ENCODE measurements at places on chromosomes 11 and 22. TPM values are rescaled to one million over a fixed set of nuclear protein-coding genes. Genes with fewer than 3 reads are reported as not detected.

GRCh38 chr11:61338783-61339489 lies 5.9 kb downstream of the TKFC start:
- no peak for DNase-seq
- no peaks in the 10 kb centered on the region for H3K27me3 ChIP-seq
- peaks cover 23% of the 10 kb centered on the region for H3K36me3 ChIP-seq

GRCh38 chr11:87437844-87438223 lies 400.1 kb downstream of the TMEM135 start:
- H3K4me1 ChIP-seq: no peaks in the 10 kb centered on the region
- no peak overlapping the region for H3K27ac ChIP-seq
- DNase-seq: no peak
- peaks cover 2% of the 10 kb centered on the region for H3K27me3 ChIP-seq
- no peaks in the 10 kb centered on the region for H3K36me3 ChIP-seq
- no peak overlapping the region for H3K4me3 ChIP-seq

CECR2 gene
- total RNA-seq: not detected

DNA sequence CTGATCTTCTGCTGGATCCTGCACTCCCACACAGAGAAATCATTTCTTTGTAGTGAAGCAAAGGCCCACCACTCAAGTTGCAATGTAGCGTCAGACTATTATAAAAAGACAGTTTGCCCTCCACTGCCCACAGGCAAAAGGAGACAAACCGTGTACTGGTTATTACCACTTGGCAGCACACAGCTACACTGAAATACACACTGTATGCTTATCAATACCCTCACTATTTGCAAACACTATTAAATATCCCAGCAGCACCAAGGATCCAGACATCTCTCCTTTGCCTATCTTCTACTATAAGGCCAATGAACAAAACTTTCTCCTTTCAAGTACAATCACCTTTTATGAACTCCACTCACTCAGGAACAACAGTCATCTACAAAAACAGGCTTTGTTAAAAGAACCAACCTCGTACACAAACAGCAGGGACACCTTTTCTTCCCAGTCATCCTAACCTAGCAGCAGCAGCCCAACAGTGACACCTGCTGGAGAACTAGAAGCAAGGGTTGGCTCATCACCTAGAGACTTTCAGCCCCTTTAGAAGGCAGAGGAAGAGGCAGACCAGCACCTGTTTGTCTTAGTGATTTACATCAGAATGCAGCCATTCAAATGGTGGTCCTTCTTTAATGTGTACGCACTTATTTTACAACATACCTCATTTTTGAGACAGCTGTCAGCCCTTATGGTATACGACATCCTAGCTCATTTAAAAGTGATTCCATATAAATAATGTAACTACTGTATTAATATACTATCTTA lies 56.1 kb downstream of the AMBRA1 start:
- H3K27me3 ChIP-seq: no peaks in the 10 kb centered on the region
- H3K36me3 ChIP-seq: peaks cover 13% of the 10 kb centered on the region
- H3K4me3 ChIP-seq: no peak overlapping the region
- DNase-seq: peak; percentile 76
- H3K4me1 ChIP-seq: peaks cover 14% of the 10 kb centered on the region

DNA sequence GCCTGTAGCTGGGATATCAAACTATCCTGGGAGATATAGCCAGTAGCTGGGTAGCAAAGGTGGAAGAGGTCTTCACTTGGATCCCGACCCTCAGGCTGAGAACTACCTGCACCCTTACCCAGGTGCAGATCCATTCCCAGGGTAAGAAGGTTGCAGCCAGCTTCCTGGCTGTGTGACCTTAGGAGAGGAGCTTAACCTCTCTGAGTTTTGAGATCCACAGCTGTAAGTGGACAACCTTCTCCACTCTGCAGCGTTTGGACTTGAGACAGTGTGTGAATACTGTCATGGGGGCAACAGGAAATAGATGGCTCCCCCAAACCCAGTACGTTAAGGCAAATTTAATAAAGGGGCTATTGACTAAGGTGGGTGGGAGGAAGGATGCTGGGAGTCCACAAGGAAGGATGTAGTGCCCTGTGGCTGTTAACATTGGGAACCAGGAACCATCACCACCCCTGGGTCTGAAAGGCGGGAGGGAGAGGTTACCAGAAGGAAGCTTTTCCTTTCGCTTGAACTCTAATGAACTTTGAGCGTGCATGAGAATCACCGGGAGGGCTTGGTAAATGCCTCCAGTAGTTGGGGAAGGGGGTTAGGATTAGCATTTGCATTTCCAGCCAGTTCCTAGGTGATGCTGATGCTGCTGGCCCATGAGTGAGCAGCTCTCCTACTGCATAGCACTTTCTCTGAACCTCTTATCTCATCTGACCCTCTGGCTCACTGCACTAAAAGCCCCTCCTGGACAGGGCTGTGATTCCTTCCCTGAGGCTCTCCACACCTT lies 24.4 kb downstream of the SGSM1 start:
- no peaks in the 10 kb centered on the region for H3K4me1 ChIP-seq
- H3K36me3 ChIP-seq: no peaks in the 10 kb centered on the region
- no peak for DNase-seq
- H3K27ac ChIP-seq: no peak overlapping the region

C11orf87 gene
- total RNA-seq: not detected

DNA sequence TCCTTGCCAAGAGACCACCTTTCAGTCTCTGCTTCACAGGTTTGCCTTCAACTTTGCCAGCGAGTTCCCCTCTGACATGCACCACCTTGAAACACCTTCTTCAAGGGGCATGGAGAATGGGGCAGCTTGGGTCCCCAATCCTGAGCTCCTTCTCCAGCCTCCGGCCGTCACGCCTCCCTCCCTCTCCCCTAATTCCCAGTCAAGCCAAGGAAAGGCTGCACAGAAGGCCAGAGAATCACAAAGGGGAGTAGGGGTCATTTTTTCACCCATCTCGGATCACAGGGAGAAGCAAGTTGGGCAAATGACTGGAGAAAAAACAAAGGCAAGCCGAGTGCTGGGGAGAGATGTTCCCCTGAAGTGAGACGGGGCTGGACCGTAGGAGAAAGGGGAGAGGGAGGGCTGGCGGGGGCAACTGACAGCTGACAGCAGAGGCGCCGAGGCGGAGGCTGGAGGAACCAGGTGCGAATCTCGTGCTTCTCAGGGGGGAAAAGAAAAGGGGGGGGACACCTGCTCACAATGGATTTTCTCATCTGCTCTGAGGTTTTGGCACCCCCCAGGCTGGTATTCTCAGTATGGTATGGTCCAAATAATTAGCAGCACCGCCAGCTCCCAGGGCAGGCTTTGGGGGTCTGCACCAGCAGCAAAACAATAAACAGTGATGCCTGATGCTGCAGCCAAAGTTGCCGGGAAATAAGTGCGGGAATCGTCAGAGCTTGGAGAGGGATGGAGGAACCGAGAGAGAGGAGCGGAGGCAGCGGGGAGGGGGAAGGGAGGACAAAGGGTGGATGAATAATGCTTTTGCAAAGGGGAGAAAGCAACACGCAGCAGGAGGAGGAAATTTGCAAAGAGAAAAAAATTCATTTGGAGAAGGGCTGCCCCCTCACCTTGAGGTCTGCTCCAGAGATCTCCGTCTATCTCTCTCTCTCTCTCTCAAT lies 644 bp downstream of the YPEL4 start:
- no peak overlapping the region for H3K27ac ChIP-seq
- peak; percentile 50 for DNase-seq
- peaks cover 41% of the 10 kb centered on the region for H3K27me3 ChIP-seq

MICAL2 gene
- total RNA-seq: 213 TPM

DNA sequence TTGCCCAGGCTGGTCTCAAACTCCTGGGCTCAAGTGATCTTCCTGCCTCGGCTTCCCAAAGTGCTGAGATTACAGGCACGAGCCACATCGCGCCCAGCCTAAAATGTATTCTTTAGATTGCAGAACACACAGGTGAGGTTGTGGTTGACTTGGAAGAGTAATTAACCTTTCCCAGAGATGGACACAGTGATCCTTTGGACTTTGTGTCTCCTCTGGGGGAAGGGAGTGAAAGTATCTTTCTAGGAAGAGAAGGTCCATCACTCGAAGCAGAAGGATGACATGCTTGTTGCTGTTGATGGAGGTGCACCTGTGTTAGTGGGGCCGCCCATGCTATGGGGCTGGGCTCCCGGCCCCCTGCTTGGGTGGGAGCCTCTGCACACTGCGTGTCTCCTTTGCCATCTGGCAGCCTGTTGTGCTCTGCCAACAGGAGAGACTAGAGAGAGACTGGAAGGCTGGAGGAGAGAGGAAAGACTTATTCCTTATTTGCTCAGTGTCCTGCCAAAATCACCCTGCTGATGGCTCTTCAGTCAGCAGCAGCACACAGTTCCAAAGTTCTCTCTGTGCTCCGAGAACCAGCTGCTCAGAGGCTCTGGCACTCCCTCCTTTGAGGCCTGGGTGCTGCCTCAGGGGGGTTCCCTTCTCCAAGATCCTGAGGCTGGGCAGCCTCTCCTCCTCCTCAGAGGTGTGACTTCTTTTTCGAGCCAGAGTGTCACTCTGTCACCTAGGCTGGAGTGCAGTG lies 33.1 kb upstream of the CYB5R3 start:
- H3K36me3 ChIP-seq: peaks cover 2% of the 10 kb centered on the region
- no peaks in the 10 kb centered on the region for H3K27me3 ChIP-seq
- no peak overlapping the region for H3K27ac ChIP-seq

RAB3IL1 gene
- total RNA-seq: 0.21 TPM

DNA sequence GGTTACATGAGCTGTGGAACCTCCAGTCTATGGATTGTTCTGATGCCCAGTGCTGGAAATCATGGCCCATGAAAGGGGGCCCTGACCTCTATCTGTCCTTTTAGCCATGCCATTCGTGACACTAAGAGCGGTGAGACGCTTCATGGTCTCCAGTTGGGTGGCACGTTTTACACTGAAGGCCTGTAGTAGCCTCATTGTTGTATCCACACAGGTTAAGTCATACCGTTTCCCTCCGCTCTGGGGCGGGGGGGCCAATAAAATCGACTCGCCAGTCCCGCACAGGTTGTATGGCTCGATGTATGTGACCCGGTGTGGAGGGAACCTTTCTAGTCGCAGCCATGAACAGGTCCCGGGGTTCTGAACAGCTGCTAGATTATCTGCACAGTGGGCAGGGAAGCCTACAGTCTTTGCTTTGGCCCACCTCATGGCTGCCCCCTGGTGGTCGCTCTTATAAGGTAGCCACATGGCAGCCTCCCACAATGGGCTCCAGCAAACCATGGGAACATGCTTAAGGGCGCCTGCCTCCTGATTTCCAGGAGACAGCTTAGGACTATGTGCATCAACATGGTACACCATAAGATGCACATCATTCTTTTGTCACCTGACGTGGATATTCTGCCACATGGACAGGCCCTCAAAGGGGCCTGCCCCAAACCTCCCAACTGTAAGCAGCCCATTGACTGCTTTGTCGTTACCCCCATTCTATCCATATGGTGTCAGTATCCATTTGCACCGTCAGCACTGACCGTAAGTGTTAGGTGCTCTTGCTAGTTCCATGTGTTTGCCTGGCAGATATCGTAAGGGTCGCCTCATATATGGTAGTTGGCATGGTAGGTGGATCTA lies 19.7 kb upstream of the APOL3 start:
- H3K27ac ChIP-seq: no peak overlapping the region
- DNase-seq: peak; percentile 89
- H3K36me3 ChIP-seq: no peaks in the 10 kb centered on the region

DNA sequence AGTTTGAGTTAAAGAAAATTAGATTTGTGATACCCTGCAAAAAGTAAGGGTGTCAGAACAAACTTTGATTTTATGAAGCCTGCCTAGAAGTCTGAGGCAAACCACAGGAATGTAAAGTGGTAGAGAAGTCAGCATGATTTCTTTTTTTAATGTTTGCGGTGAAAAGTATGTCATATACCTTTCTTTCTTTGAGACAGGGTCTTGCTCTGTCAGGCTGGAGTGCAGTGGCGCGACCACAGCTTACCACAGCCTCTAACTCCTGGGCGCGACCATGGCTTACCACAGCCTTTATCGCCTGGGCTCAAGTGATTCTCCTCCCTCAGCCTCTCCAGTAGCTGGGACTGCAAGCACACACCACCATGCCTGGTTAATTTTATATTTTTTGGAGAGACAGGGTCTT lies 4.7 kb downstream of the API5 start:
- peaks cover 46% of the 10 kb centered on the region for H3K4me1 ChIP-seq
- no peak overlapping the region for H3K4me3 ChIP-seq
- no peaks in the 10 kb centered on the region for H3K27me3 ChIP-seq

GRCh38 chr11:64020976-64021756 lies 14.6 kb upstream of the FLRT1 start:
- DNase-seq: no peak
- no peak overlapping the region for H3K4me3 ChIP-seq
- H3K27ac ChIP-seq: no peak overlapping the region
- no peaks in the 10 kb centered on the region for H3K4me1 ChIP-seq
- no peaks in the 10 kb centered on the region for H3K36me3 ChIP-seq

- H3K36me3 ChIP-seq: no peaks in the 10 kb centered on the region
- H3K27me3 ChIP-seq: no peaks in the 10 kb centered on the region
- DNase-seq: peak; percentile 77
- H3K4me3 ChIP-seq: no peak overlapping the region
- H3K4me1 ChIP-seq: peaks cover 44% of the 10 kb centered on the region
Observed at GRCh38 chr22:22787786-22788459, 99.7 kb upstream of the IGLL5 start.

STK33 gene
- total RNA-seq: 0.24 TPM

- H3K4me3 ChIP-seq: no peak overlapping the region
- no peak for DNase-seq
- H3K27ac ChIP-seq: no peak overlapping the region
- no peaks in the 10 kb centered on the region for H3K27me3 ChIP-seq
Observed at GRCh38 chr22:37209140-37209845, 3.0 kb downstream of the SSTR3 start.

ARHGAP42 gene
- not detected for total RNA-seq

DNA sequence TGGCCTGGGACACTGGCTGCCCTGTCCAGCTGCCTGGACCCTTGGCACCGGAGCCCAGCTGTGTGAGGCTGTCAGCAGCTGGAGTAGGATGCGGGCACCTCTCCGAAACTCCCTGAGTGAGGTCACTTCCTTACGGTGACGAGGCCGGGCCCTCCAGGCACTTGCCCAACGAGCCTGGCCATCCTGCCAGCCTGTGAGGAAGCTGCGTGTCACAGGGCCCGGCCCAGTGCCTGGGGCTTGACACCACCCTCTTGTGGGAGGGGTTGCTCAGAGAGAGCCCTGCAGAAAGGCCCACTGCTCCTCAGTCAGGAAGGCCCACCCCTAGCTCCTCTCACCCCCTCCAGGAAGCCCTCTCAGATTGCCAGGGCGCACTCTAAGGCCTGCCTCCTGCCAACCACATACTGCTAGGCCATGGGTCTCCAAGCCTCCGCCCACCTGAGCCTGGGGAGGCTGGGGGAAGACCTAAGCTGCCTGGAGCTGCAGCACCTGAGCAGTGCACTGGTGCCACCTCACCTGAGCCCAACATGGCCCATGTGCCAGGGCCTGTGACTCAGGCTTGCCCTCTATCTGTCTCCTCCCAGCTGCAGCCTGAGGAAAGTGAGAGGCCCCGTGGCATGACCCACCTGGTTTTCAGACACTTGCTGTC lies 4.3 kb upstream of the PHLDA2 start:
- peaks cover 2% of the 10 kb centered on the region for H3K27me3 ChIP-seq
- H3K36me3 ChIP-seq: peaks cover 12% of the 10 kb centered on the region
- no peak overlapping the region for H3K27ac ChIP-seq
- peak; percentile 83 for DNase-seq
- H3K4me1 ChIP-seq: peaks cover 24% of the 10 kb centered on the region

GRCh38 chr22:38291201-38291777 lies 18.5 kb upstream of the TMEM184B start:
- no peak overlapping the region for H3K27ac ChIP-seq
- H3K4me3 ChIP-seq: no peak overlapping the region
- DNase-seq: no peak
- no peaks in the 10 kb centered on the region for H3K27me3 ChIP-seq
- no peaks in the 10 kb centered on the region for H3K4me1 ChIP-seq

Data from activated CD4-positive, alpha-beta memory T cell treated with anti-CD3 and anti-CD28 coated beads for 36 hours (primary cell).